ENCODE measurements at places on chromosomes 13 and 19.

DNA sequence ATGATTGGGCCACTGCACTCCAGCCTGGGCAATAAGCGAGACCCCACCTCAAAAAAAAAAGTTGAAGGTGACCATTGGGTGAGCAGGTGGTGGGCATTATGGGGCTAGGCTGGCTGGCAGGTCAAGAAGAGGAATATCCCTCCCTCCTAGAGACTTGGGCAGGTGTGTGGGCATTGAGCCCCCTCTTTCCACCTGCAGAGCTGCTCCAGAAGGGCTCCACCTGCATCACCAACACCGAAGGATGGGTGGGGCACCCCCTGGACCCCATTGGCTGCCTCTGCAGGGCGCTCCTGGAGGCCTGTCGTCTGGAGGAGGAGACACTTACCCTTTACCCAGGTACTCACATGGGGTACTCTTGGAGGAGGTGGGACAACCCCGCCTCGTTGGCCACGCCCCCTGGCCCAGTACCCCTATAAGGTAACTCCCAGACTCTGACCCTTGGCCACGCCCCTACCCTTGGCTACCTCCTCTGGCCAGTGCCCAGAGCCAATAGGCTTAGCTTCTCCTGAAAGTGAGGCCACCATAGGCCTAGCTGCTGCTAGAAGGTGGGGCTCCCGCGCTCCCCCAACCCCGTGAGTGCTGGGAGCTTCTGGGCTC is 21.9 kb downstream of the ZSWIM4 start:
- no peak for DNase-seq

GRCh38 chr19:6891761-6892385 is 4.5 kb downstream of the ADGRE1 start:
- no peak for DNase-seq

- no peak for DNase-seq
Measured at GRCh38 chr19:33461256-33462111, 60.1 kb downstream of the PEPD start.

DNA sequence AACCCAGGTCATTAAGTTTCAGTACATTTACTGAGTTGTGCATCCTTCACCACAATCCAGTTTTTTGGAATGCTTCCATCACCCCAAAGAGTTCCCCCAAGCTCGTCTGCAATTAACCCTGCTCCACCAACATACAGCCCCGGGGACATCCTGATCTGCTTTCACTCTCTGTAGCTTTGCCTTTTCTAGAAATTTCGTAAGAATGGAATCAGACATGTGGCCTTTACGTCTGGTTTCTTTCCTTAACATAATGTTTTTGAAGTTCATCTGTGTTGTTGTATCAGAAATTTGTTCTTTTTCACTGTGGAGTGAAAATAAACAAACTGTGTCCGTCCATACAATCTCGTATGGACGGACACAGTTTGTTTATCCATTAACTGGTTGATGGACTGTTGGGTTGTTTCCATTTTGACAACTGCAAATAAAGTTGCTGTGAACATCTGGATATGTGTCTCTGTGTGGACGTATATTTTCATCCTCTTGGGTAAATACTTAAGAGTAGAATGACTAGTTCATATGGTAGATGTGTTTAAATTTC is 2.9 kb downstream of the KLHL26 start:
- no peak for DNase-seq

DNA sequence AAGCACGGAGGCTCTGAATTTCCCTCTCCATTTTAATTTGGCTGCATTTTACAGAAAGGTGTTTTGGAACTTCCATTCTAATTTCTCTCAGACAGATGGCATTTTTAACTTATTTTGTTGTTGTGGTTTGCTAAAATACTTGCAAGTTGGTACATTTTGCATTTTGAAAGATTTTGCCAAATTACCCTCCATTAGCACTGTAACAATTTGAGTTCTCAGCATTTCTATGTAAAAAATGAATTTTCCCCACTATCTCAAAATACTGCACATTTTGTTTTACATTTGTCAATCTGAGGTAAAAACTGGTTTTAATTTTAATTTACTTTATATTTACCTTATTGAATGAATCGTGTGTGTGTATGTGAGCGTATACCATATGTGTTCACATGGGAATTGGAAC is 7.0 kb upstream of the HNRNPL start:
- DNase-seq: no peak

DNA sequence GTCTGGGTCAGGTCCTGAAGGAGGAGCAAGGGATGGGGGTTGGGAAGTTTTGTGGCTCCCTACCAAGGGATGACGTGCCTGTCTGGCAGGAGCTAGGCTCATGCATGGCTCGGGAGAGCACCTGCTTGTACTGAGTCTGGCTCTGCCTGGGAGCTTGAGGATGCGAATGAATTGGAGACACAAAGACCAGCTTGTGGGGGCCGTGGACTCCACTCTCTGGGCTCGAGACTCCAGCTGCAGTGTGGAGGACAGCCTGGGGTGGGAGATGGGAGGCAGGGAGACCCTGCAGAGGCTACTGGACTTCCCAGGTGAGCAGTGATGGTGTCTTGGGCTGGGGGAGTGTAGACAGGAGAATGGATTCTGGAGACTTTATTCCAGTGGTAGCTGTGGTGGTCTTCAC is 15.2 kb upstream of the URI1 start:
- no peak for DNase-seq

DNA sequence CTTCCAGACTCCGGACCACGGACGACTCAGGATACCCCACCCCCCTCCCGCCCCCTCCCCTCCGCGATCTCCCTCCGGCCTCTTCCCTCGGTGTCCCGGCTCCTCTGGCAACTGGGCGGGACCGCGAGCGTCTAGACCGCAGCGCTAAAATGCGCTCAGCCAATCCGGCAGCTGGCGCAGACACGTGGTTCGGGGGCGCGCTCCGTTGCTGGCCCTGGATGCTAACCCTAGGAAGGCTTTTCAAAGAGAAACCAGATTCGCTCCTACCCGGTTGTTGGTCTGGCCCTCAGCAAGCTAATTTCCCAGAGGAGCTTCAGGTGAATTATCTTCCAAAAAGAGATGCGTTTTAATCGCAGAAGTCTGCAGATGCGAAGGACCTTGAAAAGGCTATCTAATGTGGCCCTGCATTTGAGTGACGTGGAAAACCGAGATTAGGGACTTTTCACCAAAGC is at the start of gene DZIP1:
TSS of gene DZIP1 (minus strand) at position 106 of the 452 bp plus-strand sequence. CDS start 2,677 bp downstream, outside the sequence.
- DNase-seq: no peak

GRCh38 chr13:77508959-77509620 is 26.4 kb upstream of the SCEL start:
- DNase-seq: no peak

DNA sequence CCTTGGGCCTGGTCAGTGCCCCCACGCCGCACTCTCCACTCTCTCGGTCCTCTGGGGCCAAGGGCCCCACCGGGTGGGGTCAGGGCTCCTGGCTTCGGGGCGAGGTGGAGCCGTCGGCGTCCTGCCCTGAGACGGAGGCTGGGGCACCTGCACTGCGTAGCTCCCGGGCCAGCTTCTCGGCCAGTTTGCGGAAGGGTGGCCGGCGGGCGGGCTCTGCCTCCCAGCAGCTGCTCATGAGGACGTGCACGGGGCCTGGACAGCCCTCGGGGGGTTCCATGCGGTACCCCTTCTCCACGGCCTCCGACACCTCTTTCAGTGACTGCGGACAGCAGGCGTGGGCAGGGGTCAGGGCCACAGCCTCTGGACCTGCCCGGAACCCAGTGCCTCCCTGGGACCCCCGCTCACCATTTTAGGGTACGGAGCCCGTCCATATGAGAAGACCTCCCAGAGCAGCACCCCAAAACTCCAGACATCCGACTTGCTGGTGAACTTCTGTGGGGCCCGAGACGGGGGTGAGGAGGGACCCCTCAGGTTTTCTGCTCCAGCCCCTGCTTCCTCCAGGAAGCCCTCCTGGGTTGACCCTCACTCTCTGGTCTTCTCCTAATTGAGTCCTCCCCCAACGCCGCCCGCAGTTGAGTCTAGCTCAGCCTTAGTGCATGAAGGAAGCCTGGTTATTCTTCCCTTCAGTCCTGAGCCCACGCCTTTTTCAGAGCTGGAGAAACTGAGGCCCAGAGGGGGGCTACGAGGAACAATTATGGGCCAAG is 6.3 kb upstream of the RAX2 start:
- DNase-seq: no peak

GRCh38 chr13:33284916-33285315 is 639 bp downstream of the STARD13 start:
- DNase-seq: no peak

DNA sequence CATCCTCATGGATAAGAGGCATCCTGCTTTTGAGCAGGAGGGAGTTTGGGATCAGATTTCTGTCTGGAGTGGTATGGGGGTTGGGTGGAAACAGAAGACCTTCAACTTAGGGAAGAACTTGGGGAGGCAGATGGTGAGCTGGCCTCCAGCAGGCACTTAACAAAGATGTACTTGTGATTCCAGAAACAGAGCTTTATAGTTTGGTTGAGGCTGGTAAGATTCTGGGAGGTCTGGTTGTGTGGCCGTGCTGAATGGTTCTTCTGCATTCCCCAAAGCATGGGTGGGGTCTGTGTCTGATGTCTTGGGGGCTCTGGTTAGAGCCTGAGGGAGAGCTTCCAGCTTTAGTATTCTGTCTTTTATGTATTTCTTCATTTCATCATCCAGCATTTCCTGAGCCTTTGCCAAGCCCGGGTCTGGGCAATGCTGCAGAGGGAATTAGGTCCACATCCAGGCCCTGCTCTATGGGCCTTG is 4.8 kb downstream of the MEGF8 start:
- no peak for DNase-seq

DNA sequence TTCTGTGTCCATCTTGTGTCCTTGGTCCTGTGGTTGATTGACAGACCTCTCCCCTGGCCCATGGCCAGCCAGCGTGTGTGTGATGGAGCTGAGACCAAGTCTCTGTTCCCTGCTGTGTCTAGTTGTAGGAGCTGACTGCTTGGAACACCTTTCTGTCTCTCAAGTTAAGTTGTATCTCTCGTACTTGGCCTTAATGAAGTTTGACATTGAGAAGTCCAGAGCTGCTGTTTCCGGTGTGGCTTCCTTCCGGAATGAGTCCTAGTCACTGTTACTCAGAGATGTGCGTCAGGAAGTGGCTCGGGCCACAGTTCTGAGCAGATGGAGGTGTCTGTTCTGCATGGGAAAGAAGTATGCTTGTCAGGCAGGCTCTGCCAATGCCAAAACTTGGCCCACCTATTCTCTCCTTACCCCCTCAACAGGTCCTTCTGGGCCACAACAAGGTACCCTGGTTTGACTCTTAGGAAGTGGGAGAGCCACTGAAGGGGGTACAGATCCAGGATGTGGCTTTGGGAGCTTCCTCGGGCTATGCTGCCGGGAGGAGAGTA is 54.3 kb downstream of the GATAD2A start:
- no peak for DNase-seq

DNA sequence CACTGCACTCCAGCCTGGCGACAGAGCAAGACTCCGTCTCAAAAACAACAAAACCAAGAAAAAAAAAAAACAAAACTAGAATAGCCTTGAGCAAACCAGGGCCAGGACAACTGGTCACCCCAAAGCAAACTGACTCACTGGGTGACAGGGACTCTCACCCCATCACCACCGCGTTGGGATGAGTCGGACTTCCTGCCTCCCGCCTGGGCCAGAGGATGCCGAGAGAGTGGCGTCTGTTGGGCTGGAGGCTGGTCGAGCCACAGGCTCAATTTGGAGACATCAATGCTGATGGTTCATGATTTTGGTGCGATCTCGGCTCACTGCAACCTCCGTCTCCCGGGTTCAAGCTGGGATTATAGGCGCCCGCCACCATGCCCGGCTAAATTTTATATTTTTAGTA is 11.6 kb downstream of the TMPRSS9 start:
- no peak for DNase-seq

DNA sequence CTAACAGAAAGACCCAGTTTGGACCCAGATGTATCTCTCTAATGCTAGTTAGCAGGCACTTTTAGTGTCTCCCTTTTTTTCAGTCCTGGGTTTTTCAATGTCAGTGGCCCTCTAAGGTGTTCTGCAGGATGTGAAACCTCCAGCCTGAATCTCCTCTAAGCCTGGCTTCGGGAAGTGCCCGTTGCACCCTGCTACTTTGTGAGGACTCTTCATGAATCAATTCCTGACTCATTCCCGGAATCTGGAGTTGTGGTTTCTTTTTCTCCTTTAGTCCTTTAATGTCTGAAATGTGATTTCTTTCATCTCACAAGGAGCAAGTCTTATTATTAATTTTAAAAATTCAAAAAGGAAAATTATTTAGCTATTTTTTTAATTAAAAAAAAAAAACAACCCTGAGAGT is 116.0 kb downstream of the ZNF536 start:
- no peak for DNase-seq

- DNase-seq: no peak
Measured at GRCh38 chr19:46977548-46977947, 42.1 kb upstream of the NPAS1 start.

- no peak for DNase-seq
Measured at GRCh38 chr19:13583114-13583513, 76.8 kb upstream of the CACNA1A start.
